Dermis blood vessel endothelial cell (primary cell): ENCODE measurements at places on chromosomes 12 and 14. TPM values are rescaled to one million over a fixed set of nuclear protein-coding genes. Genes with fewer than 3 reads are reported as not detected.

Gene CFAP73
- not detected in 2 replicates for total RNA-seq

Gene CCDC85C
- total RNA-seq: 14.5 and 32.4 TPM in 2 replicates

Gene NEUROD4
- not detected in 2 replicates for total RNA-seq

Gene C3AR1
- 0.09 TPM in 1 of 2 replicates, not detected in the other for total RNA-seq

Gene NDRG2
- total RNA-seq: 3.3 and 3.6 TPM in 2 replicates

Gene XPOT
- 52.9 and 78.2 TPM in 2 replicates for total RNA-seq

Gene ZC2HC1C
- total RNA-seq: 0.34 and 0.84 TPM in 2 replicates

Gene TRAFD1
- total RNA-seq: 37.9 and 43.2 TPM in 2 replicates

Gene POTEG
- total RNA-seq: not detected in 2 replicates

Gene KLHL33
- total RNA-seq: 0.09 and 0.17 TPM in 2 replicates

Gene AREL1
- total RNA-seq: 27.6 and 33.9 TPM in 2 replicates

Gene OAS1
- total RNA-seq: 13.6 and 30.7 TPM in 2 replicates

Gene ACOT6
- total RNA-seq: not detected in 2 replicates

Gene OAS3
- total RNA-seq: 9.4 and 27.3 TPM in 2 replicates

Gene AHNAK2
- total RNA-seq: 24.5 and 40.5 TPM in 2 replicates

Gene IAPP
- total RNA-seq: not detected in 2 replicates

Gene PGF
- 126 and 252 TPM in 2 replicates for total RNA-seq

Gene BRI3BP
- 3.9 and 9.4 TPM in 2 replicates for total RNA-seq

Gene KRT6A
- total RNA-seq: 0.47 and 1.9 TPM in 2 replicates

Gene RPS6KA5
- total RNA-seq: 3.1 and 6.1 TPM in 2 replicates

Gene FOXG1
- not detected in 2 replicates for total RNA-seq

Gene TSHR
- total RNA-seq: not detected in 2 replicates
